ENCODE measurements at places on chromosomes 13 and 19.

DNA sequence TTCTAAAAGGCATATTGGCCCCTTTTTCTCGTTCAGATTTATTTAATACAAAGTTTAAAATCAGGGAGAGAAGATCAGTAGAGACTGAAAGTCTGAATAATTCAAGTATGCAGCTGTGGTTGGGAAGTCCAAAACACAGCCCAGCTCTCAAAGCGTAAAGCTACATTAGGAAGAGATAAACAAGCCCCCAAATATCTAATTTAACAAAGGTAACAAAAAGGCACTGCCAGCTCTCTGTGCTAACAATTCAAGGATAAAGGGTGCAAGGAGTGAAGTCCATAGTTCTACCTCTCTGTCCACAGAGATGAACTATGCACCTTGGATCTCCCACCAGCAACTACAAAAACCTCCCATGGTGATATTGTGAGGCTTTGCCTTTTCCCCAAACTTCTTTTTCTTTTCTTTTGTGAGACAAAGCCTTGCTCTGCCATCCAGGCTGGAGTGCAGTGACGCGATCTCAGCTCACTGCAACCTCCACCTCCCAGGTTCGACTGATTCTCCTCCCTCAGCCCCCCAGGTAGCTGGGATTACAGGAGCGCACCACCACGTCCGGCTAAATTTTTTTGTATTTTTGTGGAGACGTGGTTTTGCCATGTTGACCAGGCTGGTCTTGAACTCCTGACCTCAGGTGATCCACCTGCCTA, 104.4 kb downstream of the LHFPL6 start:
- DNase-seq: no peak

DNA sequence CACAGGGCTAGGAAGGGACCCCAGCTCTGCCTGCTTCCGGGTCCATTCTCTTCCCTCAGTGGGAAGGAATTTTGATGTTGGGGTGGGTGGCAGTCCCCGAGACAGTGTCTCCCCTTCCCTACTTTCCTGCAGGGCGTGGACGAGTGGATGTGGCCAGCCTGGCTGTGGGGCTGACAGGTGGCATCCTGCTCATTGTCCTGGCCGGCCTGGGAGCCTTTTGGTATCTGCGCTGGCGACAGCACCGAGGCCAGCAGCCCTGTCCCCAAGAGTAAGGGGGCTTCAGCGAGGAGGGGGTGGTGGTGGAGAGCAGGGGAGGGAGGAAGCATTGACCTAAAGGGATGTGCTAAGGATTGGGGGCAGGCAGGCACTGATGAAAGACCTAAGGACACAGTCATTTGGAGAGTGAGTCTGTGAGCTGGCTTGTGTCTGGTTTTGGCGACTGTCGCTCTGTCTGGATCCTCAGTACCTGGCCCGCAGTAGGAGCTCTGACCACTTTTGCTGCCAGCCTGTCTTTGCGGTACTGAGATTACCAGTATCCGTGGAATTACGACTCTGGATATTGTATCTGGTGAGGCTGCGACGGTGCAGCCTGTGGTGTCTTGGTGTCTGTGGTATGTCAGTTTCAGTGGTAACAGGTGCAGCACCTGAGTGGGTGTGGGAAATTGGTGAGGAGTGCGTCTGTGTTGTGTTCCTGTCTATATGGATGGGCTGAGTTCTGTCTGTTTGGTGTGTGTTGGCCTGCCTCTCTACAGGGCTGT, 2.4 kb upstream of the PRR12 start:
- DNase-seq: no peak

GRCh38 chr13:111270765-111271698, 49.4 kb upstream of the TEX29 start:
- no peak for DNase-seq

DNA sequence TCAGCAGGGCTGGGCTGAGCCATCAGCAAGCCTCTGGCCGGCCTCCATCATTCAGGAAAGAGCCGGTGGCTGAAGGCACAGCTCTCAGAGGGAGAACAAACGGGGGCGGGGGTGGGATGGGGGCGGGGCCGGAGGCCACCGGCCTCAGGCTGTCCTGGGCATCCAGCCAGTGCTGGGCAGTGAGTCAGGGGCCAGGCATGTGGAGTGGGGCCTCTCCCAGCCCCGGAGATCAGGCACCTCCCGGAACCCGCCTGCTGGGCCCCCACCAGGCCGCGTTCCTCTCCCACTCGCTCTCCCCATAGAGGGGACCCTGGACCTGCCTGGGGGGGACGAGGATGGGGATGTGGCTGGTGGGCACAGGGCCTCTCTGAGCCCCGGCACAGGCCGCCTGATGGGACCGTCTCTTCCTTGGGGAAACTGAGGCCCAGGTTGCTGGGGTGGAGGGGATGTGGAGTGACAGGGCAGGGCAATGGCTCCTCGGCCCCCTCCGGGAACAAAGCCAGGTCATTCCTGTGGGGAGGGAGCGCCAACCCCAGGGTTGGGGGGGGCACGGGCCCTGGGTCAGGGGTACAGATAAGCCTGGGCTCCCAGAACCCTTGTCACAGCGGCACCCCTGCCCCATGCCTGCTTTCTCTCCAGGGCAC, 12.9 kb downstream of the SPC24 start:
- DNase-seq: peak; percentile 90

- DNase-seq: no peak
Observed at GRCh38 chr19:19010551-19010950, 22.8 kb downstream of the SUGP2 start.

- DNase-seq: no peak
Observed at GRCh38 chr19:14562660-14563589, 8.9 kb downstream of the NDUFB7 start.

- DNase-seq: no peak
Observed at GRCh38 chr19:41595890-41596280, 19.9 kb downstream of the CEACAM21 start.

DNA sequence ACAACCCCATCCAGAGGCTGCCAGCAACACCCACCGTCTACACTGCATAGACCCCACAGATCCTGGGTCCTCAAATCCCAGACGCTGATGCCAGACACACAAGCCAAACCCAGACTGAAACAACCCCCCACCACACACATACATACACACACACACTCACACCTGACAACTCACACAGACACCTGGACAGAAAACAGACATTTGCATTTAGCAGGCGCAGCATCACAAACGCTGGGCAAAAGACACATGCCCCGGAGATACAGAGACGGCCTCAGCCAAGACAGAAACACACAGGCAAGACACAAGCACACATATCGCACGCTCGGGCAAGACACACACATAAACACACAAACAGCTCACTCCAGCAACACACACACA, 1.3 kb downstream of the BBC3 start:
- DNase-seq: no peak

DNA sequence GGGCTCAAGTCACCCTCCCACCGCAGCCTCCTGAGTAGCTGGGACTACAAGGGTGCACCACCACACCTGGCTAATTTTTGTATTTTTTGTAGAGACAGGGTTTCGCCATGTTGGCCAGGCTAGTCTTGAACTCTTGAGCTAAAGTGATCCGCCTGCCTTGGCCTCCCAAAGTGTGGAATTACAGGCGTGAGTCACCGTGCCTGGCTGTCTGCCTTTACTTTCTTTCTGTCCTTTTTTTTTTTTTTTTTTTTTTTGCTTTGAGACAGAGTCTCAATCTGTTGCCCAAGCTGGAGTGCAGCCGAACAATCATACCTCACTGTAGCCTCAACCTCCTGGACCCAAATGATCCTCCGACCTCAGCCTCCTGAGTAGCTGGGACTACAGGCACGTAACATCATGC, 25.0 kb upstream of the OR1M1 start:
- no peak for DNase-seq

DNA sequence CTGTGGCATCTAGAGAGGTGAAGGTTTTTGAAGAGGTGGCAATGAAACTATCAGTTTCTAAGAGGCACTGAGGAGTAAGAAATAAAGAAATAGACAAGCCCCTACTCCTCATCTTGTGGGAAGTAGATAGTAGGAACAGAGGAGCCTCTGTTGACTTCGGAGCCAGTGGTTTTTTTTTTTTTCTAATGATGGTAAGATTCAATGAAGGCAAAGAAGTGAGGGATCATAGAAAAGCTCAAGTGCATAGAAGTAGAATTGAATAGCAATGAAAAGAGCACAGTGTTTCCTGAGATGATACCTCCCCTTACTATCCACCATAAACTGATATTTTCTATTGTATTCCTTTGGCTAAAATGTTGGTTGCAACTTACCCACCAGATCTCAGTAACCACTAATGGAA, 46.3 kb downstream of the FREM2 start:
- no peak for DNase-seq

All from smooth muscle cell of the brain vasculature (primary cell).